RPMI8226 (cell line): ENCODE measurements at places on chromosomes 7 and 10.
A peak's percentile ranks its signal among the peaks of the same experiment; 100 is the strongest.

DNA sequence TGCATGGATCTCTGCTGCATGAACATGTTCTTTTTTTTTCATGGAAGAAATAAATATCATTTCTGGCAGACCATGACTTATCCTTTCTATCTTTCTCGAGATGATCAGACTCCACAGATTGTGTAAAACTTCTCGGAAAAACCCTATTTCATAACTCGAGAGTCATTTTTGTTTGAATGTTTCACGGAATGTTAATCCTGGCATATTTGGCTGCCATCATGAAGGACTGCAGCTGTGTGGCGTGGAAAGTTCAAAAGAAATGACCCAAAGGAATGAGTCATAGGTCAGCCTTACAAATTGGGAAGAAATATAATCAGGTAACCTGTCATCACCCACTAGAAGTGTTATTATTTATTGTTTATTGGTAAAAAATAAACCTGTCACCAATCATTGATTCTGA is 566.8 kb downstream of the SDK1 start:
- DNase-seq = no peak

- no peak for DNase-seq
Observed at GRCh38 chr7:158327571-158328180, 259.9 kb downstream of the PTPRN2 start.

GRCh38 chr7:82631998-82632397 is 188.4 kb upstream of the CACNA2D1 start:
- DNase-seq = no peak

DNA sequence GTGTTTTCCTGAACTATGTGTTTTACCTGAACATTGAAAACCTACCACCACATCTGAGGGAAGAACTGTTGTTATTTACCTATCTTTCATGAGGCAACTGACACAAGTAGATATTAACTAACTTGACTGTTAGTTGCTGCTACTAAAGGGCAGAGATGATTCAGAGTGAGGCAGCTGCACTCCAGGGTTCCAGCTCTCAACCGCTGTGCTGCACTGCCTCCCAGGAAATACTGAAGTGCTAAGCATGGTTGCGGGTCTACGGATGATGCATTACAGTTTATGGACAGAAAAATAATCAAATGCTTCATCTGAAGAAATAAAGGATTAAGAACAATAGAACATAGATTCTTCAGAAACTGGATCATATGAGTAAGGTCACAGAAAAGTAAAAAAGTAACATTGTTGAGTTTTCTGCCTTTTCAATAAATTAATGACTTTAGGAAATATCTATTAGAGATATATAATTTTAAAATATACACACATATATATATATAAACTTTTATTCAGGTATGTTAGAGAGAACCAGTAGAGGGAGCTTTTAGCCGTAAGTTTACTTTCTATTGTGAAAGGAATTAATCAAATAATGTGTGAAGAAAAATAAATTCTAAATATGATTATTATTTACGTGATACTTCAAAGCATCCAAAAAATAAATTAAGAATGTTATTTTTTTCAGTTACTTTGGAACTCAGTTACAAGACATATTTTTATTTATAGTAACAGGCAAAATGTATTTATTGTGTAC is 620.0 kb downstream of the CNTNAP2 start:
- DNase-seq = peak; percentile 11

DNA sequence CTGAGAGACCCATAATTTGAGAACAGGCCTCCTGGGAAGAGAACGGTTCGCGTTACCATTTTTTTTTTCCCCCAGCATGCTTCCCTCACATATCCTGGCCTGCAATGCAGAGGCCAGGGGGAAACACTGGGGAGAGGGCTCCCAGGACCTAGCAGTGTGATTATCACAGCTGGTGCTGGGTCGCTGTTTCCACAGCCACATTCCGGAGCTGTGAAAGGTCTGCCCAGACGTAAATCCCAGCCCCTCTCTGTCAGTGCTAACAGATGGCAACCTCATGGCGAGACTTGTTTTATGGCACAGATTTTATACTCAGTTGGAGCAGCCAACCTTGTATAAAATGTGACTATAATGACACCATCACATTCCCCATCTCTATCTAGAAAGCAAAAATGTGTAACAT is 150.5 kb downstream of the PLXDC2 start:
- DNase-seq = no peak
